ENCODE measurements at places on chromosomes 4 and X.

GRCh38 chrX:25144043-25144940 lies 128.5 kb upstream of the ARX start:
- DNase-seq, result peak; percentile 61

- DNase-seq, result no peak
These were observed 44.4 kb downstream of the VCX2 start for GRCh38 chrX:8126648-8127047.

- DNase-seq, result no peak
These were observed 40.9 kb downstream of the NEK1 start for GRCh38 chr4:169571435-169571834.

- DNase-seq, result no peak
These were observed 9.6 kb upstream of the MTMR1 start for GRCh38 chrX:150683536-150684146.

DNA sequence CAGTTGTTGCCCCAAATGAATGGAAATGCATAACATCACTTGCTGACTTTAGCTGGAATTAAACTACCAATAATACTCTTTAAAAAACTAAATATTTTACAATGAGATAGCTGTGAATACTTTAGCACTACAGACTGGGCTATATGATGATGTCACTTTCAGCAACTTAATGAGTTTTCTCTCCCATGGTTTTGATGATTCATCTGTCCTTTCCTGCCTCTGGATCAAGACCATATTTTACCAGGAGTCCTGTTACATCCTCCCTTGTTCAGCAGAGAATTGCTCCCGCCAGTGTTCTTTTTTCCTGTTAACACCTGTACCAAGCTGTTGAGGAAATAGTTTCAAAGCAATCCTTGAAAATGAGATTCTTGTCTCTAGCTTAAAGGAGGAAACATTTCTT lies 543.0 kb downstream of the SPRY1 start:
- no peak for DNase-seq

- DNase-seq, result no peak
These were observed 498.9 kb downstream of the INPP4B start for GRCh38 chr4:142347241-142347640.

- no peak for DNase-seq
These were observed 275.3 kb upstream of the SPOCK3 start for GRCh38 chr4:167509551-167509950.

DNA sequence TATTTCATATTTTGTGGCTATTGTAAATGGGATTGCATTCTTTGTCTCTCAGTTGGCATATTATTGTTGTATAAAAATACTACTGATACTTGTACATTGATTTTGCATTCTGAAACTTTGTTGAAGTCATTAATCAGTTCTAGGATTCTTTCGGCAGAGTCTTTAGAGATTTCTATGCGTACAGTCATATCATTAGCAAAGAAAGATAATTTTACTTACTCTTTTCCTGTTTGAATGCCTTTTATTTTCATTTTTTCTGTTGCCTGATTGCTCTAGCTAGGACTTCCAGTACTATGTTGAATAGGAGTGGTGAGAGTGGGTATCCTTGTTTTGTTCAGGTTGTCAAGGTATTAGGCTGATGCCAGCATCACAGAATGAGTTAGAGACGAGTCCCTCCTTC lies 722.0 kb upstream of the PCDH10 start:
- DNase-seq, result no peak
